ENCODE measurements at places on chromosomes 2 and 18.

DNA sequence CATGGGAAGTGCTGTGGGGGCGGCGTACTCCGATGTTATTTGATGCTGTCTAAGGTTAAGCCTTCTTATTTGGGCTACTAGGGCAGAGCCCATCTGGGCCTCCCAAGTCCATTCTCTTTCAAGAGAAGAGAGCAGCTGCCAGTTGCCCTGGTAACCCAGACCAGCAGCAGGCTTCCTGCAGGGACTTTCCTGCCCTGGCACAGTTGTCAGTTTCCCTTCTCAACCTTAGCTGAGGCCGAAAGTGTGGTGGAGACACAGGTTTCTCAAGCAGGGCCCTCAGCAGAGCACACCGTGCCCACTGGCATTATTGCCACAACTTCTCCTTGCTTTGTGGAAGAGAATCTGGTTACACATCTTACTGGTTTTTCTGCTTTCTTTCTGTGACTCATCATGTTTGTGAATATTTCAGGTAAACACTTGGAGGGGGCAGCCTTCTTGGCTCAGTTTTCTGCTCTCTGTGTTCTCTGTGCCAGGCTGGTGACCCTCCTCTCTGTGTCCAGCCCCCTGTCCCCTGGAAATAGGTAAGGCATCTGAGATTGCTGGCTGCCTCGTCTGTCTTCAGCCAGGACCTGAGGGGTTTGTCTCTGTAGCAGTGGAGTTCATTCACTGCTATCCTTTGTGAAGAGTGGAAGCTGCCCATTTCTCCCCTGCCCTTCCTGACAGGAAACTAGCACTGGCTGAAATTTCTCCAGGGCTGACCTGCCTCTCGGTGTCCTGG is 111.0 kb downstream of the B3GNT2 start:
- DNase-seq, result no peak

- DNase-seq, result no peak
These were observed 751.2 kb upstream of the NRXN1 start for GRCh38 chr2:51782921-51783765.

GRCh38 chr2:221610675-221611074 is 38.6 kb upstream of the EPHA4 start:
- DNase-seq, result no peak

DNA sequence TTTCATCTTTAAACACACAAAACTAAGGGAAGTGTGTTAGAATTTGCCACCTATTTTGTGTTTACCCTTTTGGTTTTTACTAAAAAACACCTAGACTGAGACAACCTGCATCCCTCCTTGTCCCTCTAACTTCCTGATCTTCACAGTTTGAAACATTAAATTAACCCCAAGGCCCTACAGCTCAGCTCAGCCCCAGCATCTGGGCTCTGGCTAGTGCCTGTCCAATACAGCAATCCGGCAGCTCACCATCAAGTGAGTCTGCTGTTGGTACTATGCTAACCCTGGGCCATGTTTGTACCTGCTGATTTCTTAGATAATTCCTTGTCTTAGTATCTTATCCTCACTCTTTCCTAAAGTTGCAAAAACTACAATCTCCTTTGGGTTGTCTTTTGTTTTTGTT is 162.4 kb downstream of the DSEL start:
- DNase-seq, result no peak

- DNase-seq, result no peak
These were observed 83.0 kb upstream of the FZD7 start for GRCh38 chr2:201950606-201951005.

DNA sequence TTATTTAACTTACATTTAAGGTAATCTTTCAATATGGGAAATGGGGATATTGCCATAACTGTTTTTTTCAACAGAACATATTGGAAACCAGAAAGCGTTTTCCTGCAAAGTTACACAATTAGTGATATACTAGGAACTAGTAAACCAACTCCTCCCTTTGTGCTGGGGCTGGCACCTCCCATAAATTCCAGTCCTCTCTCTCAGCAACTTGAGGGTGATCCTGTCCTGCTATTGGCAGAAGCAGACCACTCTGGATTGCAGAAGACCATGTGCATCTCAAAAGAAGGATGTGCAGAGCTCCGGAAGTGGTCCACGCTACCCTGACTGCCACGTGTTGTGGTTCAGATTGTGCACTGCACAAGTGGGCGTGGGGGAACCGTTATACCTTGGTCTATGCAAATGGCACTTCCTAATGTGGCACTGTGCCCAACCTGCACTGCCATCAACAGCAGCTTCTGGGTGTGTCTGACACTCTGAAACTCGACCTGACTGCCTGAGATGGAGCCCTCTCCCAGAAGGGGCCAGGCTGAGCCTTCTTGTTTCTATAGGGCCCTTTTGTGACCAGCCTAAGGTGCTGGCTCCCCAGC is 219.2 kb downstream of the ZNF516 start:
- no peak for DNase-seq

DNA sequence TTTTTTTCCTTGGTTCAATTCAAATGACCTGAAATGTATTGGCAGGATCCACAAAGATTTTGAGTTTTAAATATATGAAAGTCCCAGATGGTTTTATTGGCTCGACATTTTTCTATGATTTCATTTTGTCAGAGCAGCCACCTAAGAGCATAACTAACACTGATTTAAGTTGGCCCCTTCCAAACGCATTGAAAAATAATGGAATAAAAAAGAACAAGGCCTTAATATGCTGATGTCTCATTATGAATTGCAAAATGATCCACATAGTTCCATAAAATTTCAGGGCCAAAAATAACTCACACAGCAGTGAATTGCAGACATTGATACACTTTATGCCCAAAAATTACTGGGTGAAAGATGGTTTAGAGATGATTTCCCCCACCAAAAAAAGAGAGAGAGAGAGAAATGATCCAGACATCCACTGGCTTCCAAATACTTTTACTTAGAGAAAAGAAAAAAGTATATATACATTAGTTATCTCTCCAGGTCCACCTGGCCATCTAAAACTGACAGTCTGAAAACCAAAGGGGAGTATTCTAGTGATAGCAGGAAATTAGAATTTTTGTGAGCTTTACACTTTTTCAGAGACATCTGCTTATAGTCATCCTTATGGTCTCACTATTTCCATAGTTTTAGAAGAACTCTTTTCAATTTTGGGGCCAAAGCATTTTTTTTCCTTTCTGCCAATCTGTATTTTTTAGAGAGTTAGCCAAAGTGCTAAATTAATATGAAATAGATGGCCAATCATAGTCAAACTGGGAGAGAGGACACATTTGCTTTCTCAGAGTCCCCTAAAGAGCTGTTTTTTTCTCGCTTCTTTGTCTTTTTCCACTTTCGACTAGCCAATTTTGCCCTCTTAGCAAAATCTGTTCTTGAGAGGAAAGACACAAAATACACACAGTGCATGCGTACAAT is 213.5 kb upstream of the RND3 start:
- DNase-seq, result no peak

- no peak for DNase-seq
These were observed 571.2 kb upstream of the ZEB2 start for GRCh38 chr2:145090841-145091761.

- no peak for DNase-seq
These were observed 1785.0 kb upstream of the LRRTM1 start for GRCh38 chr2:82089518-82089917.

- no peak for DNase-seq
These were observed 82.7 kb downstream of the LTBP1 start for GRCh38 chr2:33029459-33029858.

GRCh38 chr2:36337354-36337753 is 18.2 kb upstream of the CRIM1 start:
- DNase-seq, result no peak

DNA sequence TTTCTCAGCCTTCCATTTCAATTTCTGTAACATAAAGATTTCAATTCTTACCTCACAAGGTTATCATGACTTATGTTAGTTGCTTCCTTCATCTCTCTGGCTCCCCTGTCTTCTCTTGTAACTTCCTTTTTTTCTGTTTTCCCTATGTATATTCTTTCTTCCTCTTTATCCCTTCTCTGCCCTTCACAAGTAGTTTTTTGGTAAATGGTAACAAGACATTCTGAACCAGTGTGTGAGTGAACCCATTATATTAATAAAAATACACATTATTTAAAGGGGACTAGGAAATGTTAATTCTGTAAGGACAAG is 8.4 kb downstream of the ACSL3 start:
- no peak for DNase-seq

- DNase-seq, result no peak
These were observed 138.1 kb downstream of the WDR7 start for GRCh38 chr18:56789004-56789888.

DNA sequence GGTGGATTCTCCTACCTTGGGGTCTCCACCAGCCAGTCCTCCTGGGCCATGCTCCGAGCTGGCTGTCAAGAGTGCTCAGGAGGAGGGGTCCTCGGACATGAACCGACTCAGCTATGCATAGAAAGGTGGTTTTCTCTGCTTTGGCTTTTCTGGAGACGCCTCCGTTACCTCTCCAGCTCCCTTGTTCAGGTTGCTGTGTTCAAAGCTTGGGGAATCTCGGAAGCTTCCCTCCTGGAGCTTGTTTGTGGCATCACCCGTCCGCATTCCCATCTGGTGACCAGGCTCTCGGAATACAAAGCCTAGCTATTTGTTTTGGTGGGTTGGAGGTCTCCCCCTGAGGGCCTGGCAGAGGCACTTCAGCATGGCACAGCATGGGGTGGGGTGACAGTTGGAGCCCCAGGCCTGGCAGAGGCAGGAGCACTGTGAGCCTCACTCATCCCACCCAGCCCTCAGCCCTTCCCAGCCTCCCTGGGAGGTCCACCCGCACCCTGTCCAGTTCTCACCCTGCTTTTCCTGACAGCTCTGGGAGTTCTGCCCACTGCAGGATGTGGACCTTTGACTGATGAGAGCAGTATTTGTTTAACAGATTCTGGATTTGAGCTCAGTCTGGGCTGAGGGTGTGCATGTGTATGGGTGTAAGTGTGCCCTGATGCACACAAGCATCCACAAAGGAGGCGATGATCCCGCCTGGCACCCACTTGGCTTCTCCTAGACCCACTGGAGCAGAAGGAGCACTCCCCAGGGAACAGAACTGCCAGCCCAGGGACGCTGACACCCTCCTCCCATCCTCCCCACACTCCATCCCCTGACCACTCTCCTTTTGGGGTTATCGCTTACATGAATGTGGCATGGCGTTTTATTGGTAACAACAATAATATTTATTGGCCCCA is 107.3 kb upstream of the HS6ST1 start:
- DNase-seq, result no peak

DNA sequence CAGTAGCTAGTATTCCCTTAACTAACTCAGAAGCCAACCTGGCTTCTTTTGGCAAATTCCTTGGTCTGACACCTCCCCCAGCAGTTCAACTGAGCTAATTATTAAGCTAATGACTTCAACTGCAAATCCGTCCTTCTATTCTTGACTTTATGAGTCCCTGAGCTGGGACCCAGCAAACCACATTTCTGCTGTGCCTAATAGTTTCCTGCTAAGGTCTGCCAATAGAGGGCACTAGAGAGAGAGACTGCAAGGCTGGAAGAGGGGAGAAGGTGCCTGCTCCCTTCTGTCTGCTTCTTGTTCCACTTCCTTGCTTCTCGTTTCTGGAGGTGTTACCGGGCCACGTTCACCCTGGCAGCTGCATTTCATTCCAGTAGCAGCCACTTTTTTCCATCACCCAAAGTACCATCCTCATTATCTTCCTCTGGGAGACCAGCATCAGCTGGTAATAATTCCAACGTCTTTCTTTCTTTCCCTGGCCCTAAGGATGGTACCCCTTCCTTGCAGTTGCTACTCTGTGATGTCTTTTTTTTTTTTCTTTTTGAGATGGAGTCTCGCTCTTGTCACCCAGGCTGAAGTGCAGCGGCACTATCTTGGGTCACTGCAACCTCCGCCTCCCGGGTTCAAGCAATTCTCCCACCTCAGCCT is 352.0 kb downstream of the TNS1 start:
- DNase-seq, result no peak

DNA sequence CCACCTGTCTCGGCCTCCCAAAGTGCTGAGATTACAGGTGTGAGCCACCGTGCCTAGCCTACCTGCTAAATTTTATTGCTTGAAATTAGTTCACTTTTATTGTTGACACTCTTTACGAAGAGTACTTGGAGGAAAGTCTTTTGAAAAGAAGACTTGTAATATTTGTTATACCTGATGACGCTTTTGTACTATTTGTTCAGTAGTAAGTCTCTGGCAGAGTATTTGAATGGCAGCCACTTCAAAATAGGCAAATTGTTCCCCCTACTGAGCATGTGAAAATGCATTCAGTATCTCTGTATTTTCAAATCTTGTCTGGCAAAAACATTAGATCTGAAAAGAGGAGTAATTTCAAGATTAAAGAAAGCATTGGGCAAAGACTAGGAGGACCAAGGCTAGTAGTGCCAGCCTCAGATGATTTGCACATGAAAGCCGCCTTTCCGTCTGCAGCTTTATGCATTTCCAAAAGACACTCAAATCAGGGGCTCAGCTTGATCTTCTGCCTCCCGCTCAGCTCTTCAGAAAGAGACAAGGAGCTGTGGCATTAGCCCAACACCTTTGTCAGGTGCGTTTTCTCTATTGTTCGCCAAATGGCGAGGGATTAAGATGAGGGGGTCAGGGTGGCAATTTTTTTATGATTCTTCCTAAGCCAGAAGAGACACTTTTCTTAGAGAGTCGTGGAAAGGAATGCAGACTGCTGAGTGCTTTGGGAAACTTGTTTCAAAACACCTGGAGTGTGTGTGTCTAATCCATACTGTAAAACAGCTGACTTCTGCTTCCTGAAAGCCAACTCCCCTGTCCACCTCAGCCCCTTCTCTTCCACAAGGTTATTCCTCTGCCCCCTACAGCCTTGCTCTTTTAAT is 18.8 kb upstream of the FOXI3 start:
- no peak for DNase-seq

GRCh38 chr2:45680351-45680967 is 29.0 kb downstream of the PRKCE start:
- no peak for DNase-seq

- DNase-seq, result no peak
These were observed 1.1 kb upstream of the NAPG start for GRCh38 chr18:10524507-10525370.

DNA sequence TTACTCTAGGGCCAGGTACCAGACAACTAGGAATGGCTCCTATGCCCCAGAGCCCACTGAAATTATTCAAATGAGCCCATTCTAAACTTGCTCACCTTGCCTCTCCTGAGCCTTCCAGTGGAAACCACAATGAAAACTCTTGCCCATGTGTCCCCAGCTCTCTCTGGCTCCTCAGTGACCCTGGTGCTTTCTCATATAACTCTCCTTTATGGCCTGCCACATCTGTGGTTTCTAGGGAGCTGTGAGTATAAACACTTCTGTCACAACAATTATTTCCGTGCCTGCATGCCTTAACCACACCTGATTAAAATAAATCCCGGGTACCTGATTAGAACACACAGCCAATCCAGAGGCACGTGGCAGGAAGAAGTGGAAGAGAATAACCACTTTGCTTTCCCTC is 333.0 kb upstream of the SPRED2 start:
- no peak for DNase-seq

DNA sequence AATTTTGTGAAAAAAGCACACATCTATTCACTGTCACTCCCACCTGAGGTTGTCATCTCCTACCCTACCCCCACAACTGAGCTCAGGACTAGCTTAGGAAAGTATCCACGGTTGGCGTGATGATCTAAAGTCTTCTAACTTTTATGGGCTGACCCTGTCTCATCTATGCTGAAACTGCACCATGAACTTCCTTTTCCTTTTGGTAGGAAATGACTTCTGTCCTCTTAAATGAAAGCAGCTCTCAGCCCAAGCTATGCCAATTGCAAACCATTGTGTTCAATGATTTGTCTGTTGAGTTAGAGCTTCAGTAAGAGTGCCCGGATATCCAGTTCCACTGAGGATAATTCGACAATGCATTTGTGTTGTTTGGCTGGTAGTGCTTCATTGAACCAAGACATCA is 52.7 kb downstream of the ARHGAP25 start:
- DNase-seq, result no peak
